Activated T-helper 1 cell treated with anti-CD3 and anti-CD28 coated beads, Interleukin-2, amount 50 U/mL, for 16 hours (primary cell): ENCODE measurements at places on chromosomes 12 and 14.
A peak's percentile ranks its signal among the peaks of the same experiment; 100 is the strongest.

GRCh38 chr14:54348001-54348611 lies 48.7 kb upstream of the CDKN3 start:
- DNase-seq, result no peak

DNA sequence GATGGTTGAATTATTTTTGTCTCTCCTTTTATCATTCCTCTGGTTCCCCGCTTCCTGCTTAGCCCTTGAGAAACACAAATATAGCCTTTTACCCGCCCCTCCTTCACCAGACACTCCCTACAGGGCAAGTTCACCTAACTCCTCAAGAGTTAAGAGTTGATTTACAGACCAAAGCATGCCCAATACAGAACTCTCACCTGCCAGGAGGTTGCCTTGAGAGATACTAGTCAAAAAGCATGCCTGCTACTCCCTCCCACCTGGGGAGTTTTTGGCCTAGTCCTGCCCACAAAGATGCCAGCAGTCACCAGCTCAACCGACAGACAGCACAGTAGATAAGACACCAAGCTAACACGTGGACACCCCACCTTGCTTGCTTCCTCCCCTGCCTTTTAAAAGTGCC lies 11.2 kb downstream of the LGMN start:
- DNase-seq, result no peak

DNA sequence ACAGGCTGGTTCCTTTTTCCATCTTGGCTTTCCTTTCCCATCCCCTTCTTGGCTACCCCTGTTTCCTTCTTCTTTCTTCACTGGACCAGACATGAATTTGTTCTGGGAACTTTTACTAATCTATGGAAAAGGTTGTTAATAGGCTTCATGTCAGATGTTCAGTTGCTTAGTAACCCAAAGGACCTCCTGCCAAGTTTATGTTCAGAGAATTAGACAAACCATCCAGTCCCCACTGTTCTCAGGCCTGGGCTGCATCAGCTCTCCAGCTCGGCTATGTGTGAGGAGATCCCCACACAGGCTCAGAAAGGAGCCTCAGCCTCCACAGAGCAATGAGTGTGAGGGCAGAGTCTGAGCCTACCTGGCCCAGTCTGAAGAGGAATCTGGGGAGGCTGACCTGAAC lies 78.0 kb downstream of the AKAP6 start:
- no peak for DNase-seq

- DNase-seq, result no peak
Observed at GRCh38 chr14:85576218-85576617, 46.3 kb downstream of the FLRT2 start.

GRCh38 chr12:6374028-6374785 lies 1.2 kb downstream of the SCNN1A start:
- no peak for DNase-seq

DNA sequence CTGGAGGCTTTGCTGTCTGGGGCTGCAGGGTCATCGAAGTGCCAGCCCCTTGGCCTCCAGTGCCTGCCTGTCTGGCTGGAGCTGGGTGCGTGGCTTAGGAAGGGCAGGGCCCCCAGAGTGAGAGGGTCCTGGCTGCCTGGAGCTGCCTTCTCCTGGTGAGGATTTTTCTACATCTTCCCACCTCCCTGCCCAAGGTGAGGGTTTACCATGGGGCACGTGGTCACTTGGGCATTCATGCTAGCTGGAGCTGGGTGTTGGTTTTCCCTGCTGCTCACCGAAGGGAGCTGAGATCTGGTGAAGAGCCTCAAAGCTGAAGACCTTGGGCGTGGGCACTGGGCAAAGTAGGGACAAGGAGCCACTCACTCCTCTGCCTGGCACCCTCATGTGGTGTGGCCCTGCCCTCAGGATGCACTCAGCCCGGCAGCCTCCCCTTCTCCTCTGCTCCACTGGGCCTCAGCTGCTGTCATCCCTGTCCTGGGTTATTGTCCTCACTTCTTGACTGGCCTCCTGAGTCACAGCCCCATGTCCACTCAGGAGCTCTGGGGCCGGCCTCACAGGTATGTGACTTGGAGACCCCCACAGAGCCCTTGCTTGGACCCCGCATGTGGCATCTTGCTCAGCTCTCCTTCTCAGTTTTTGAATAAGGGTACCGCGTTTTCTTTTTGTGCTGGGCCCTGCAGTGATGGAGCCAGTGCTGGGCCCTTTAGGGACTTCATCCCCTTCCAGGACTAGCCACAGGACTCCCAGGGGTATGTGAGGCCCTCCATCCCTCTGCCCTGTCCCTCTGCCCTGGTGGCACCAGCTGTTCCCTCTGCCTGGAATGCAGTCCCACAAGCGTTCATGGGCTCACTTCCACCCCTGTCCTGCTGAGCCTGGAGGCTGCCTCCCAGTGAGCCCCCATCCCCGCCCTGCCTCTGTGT lies 1.6 kb downstream of the CEP170B start:
- DNase-seq, result no peak

- no peak for DNase-seq
Observed at GRCh38 chr14:105700622-105701288, 174.4 kb downstream of the TMEM121 start.

DNA sequence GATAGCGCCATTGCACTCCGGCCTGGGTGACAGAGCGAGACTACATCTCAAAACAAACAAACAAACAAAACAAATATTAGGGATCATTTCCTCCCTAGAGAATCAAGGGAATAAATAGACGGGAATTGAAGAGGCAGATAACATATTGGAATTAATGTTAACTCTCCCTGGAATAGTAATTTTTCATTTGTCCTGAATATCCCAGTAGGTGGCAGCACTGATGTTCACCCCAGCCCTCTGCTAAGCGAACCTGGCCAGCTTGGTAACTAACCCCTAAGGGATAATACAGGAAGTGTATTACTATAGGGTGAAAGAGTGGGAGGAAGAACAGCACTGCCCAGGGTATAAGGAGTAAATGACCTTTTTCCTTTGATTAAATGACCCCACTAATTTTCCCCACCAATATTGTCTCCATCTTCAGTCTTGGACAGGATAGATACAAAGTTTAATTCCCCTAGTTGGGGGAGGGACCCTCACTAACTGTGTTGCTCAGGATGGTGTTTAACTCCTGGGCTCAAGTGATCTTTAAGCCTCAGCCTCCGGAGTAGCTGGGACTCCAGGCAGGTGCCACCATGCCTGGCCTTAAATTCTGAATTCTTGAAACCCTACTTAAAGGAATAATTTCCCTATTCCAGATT lies 40.5 kb downstream of the SLC2A14 start:
- peak; percentile 2 for DNase-seq

GRCh38 chr12:5612556-5613410 lies 180.9 kb downstream of the NTF3 start:
- no peak for DNase-seq
